ENCODE measurements at places on chromosomes 6 and 20. TPM values are rescaled to one million over a fixed set of nuclear protein-coding genes. Genes with fewer than 3 reads are reported as not detected.

DNA sequence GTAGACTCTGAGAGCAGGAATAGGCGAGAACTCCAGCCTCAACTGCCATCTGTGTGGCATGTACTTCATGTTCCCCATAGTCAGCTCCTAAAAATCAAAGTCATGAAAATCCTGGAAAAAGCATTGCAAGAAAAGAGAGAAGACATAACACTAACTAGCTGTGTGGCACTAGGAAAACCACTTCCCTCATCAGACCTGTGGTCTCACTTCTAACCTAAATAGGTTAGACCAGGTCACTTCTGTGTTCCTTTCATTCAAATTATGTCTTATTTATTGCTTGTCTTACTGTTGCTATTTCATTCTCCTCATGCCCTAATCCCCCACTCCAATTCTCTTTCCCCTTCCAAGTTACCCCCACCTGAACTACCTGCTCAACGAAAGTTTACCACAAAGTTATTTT lies 70.2 kb downstream of the TNFRSF21 start:
- DNase-seq: no peak

GRCh38 chr6:87798393-87799278 lies 96.6 kb upstream of the AKIRIN2 start:
- no peak for DNase-seq

- DNase-seq: no peak
Measured at GRCh38 chr20:58677079-58677604, 15.5 kb upstream of the NPEPL1 start.

- DNase-seq: peak; percentile 69
Measured at GRCh38 chr6:35139924-35140638, 1.1 kb downstream of the TCP11 start.

Gene PPIL6
- total RNA-seq: 4.1 TPM

Data from skin of body (tissue), 3 donors.